ENCODE measurements at places on chromosomes 3 and 15.

DNA sequence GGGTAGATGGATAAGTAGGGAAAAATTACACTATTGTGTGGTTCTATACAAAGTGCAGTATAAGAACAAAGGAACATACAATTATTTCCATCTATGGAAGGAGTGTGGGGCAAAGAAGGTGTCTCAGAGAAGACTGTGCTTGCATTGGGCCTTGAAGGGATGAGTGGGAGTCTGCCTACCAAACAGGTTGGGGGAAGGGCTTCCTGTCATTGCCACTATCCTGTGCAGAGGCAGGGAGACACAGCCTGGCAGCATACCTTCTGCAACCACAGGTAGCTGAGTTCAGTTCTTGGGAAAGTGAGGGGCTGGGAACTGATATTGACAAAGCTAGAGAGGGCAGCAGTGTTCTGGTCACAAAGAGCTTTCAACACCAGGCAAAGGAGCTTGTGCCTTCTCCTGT, 3.4 kb downstream of the TIMP4 start:
- no peak for DNase-seq

DNA sequence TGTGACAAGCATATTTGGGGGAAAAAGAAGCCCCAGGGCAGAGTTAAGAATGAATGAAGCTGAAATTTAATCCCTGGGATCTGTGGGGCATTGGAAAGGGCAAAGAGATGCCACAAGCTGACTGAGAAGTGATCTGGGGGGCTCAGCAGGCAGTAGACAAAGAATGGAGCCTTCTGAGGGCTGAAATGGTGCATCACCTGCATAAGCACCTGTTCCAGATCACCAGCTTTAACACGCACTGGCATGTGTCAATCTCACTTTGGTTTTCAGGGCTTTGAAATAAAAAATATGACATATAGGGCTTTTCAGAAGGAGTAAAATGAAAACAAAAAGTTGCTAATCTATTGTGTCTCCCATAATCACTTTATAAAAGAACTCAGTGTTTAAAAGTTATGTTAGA, 210.8 kb upstream of the ARHGEF26 start:
- no peak for DNase-seq

DNA sequence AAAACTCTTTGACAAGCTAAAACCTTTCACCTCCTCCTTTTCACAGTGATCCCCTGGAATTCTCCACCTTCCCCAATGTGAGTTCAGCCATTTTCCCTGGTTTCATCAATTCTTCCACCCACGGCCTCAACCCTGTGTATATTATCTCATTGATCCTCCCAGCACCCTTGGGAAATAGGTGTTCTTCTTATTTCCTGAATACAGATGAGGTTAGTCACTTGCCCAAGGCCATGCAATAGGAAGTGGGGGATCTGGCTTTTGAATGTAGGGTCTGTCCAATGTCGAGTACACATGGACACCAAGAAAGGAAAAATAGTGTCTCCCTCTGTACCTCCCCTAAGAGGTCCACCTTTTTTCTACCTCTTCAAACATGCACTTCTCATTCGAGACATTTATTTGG, 262.8 kb upstream of the ST8SIA2 start:
- DNase-seq = no peak

GRCh38 chr3:149204390-149204991, 17.1 kb downstream of the CP start:
- no peak for DNase-seq

- DNase-seq = no peak
Measured at GRCh38 chr3:122800706-122801237, 5.9 kb downstream of the SLC49A4 start.

DNA sequence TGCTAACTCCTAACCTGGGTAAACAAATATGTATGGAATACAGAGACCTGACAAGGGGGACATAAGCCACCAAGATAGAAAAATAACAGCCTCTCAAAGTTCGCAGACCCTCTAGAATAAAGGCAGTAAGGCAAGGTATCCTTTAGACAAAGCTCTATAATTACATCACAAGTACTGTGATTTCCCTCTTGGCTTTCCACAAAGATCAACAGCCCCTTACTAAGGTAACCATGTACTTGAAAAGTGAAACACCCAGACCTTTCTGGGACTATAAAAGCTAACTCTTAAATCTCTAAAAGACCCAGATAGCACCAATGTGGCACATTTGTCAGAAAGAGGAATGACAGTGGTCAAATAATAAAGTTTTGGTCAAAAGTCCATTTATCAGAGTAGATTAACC, 51.9 kb downstream of the TBL1XR1 start:
- no peak for DNase-seq

GRCh38 chr3:102002056-102002455, 152.7 kb downstream of the NFKBIZ start:
- DNase-seq = no peak

GRCh38 chr3:29319262-29319661, 38.4 kb downstream of the RBMS3 start:
- DNase-seq = no peak

DNA sequence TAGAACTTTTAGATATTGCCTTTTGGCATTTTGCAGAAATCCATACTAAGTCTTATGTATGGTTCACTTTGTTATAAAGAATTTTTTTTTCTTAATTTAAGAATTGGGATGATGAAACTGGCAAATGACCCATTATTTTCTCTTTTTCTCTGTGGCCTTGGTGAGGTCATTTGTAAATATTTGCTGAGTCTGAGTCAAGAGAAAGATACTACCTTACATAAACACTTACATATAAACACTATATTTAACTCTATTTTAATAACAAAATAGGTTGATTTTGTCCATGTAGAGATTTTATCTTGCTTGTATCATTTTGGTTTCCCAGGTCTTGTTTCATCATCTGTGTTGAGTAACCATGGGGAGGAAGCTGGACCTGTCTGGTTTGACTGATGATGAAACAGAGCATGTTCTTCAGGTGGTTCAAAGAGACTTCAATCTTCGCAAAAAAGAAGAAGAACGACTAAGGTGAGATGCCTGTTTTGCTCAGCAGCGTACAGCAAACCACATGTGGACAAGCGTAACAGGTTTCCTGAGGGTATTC, 91.1 kb downstream of the MYRIP start:
- no peak for DNase-seq

DNA sequence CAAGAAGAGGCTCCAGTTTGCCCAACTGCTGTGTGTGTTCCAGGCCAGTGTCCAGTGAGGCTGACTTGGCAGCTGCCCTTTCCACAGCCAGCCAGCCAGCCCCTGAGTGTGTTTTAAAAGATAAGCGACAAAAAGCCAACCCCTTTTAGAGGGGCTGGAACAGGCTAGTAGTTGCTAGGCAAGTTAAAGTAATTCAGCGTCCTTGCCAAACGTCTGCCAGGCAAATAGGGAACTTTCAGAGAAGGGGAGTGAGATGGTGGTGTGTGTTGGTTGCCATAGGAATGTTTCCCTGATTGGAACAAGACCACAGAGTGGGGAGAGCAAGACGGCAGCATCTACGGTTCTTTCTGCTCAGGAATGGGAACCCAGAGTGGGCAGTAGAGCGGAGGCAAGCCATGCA, 86.3 kb downstream of the TMEM108 start:
- no peak for DNase-seq

DNA sequence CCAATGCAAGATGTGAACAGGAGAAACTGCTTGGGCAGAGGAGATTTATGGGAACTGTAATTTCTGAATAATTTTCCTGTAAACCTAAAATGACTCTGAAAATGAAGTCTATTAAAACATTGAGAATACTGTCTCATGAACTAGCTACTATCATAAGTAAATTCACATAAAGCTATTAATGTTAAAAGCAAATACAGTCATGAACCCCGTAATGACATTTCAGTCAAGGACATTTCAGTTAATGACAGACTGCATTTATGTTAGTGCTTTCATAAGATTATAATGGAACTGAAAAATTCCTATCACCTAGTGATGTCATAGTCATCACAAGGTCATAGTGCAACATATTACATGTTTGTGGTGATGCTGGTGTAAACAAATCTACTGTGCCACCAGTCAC, 17.2 kb downstream of the CBLB start:
- DNase-seq = no peak

Data from NCI-H2171 (cell line).